Stimulated activated CD8-positive, alpha-beta memory T cell treated with anti-CD3 and anti-CD28 coated beads, Interleukin-4, amount 100 ng/mL, for 1 hour (primary cell): ENCODE measurements at places on chromosomes 6 and 20.

- DNase-seq = no peak
Observed at GRCh38 chr6:62280099-62280498, 5.9 kb downstream of the KHDRBS2 start.

- DNase-seq = no peak
Observed at GRCh38 chr6:108862479-108863191, 14.4 kb downstream of the ARMC2 start.

DNA sequence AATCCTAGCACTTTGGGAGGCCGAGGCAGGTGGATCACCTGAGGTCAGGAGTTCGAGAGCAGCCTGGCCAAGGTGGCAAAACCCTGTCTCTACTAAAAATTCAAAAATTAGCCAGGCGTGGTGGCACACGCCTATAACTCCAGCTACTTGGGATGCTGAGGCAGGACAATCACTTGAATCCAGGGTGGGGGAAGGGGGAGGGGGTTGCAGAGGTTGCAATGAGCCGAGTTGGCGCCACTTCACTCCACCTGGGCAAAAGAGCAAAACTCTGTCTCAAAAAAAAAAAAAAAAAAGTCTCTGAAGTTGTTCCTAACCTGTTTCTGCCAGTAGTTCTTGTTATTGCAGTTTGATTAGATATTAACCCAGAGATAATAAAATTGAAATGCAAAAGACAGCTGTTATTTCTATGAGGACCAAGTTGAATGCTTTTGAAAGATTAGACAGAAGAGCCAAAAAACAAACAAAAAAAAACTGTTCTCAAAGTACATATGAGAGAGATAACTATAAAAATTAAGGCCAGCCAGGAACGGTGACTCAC lies 22.6 kb downstream of the PIGU start:
- DNase-seq = no peak

DNA sequence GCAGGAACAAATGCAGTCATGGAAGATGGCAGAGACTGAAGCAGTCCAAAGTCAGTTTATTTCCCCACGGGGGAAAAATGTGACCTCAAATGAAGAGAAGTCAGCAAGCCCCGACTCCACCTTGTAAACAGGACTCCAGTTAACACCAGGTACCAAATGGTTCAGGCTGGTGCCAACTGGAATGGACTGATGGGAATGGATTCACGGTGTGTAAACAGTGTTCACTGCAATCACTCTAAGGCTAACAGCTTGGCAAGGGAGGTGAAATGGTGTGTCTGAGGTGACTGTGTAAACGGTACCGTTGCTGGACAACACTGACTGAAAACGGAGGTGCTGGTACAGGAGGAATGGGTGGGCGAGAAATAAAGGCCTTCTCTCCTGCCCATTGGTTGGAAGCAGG lies 12.0 kb downstream of the PLAGL2 start:
- DNase-seq = no peak

GRCh38 chr6:52325695-52326471 lies 36.1 kb upstream of the PAQR8 start:
- DNase-seq = no peak

GRCh38 chr6:32664827-32665362 lies 1.6 kb downstream of the HLA-DQB1 start:
- DNase-seq = no peak

- DNase-seq = no peak
Observed at GRCh38 chr6:159062564-159062945, 17.8 kb upstream of the TAGAP start.

- DNase-seq = no peak
Observed at GRCh38 chr20:38164069-38164468, 1.0 kb downstream of the TGM2 start.

DNA sequence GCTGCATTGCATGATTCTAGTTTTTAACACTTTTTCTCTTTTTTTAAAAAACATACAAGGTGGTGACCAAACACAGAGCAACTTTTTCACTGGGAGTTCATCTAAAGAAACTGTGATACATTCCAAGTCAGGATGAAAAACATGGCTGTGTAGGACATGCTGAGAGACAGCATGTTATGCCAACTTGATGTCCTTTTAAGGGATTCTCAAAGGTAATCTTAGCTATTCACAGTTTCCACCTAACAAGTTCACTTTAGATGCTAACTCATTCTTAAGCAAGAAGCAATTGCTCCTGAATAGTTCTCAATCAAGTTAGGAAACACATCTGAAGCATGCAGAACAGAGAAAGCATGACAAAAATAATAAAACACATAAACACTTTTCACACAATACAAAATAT lies 3.3 kb downstream of the ASCC3 start:
- DNase-seq = no peak

DNA sequence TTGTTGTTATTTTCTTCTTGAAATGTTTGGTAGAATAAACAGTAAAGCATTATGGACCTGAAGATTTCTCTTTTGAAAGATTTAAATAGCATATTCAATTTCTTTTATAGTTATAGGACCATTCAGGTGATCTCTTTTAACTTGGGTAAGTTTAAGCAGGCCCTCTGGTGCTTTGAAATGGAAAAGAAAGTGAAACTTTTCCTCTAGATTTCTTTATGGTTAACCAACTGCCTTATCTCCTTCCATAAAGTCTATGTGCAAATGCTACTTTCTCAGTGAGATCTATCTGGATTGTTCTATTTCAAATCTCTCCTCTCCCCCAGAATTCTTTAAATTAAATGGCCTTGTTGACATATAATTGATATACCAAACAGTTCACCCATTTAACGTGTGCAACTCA lies 54.0 kb downstream of the PHACTR2 start:
- DNase-seq = no peak

DNA sequence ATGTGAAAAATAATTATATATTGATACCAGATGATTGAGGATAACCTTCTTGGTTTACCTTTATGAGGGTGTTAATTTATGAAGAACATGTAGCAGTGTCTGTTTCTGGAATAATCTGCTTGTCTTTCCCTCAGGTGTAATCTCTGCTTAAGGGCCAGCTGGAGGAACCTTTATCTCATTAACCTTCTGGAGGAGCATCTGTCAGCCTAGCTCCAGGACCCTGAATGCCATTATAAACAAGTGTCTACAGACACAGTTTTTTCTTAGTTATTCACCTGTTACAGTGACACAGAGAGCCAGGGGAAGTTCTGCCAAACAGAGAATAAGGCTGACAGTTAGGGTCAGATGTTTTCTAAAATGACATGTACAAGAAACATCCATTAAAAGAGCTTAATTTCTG lies at the start of gene IMPG1:
IMPG1 (minus strand) TSS at position 101 of the 400 bp plus-strand sequence. CDS start 174 bp downstream, outside the sequence.
- no peak for DNase-seq

DNA sequence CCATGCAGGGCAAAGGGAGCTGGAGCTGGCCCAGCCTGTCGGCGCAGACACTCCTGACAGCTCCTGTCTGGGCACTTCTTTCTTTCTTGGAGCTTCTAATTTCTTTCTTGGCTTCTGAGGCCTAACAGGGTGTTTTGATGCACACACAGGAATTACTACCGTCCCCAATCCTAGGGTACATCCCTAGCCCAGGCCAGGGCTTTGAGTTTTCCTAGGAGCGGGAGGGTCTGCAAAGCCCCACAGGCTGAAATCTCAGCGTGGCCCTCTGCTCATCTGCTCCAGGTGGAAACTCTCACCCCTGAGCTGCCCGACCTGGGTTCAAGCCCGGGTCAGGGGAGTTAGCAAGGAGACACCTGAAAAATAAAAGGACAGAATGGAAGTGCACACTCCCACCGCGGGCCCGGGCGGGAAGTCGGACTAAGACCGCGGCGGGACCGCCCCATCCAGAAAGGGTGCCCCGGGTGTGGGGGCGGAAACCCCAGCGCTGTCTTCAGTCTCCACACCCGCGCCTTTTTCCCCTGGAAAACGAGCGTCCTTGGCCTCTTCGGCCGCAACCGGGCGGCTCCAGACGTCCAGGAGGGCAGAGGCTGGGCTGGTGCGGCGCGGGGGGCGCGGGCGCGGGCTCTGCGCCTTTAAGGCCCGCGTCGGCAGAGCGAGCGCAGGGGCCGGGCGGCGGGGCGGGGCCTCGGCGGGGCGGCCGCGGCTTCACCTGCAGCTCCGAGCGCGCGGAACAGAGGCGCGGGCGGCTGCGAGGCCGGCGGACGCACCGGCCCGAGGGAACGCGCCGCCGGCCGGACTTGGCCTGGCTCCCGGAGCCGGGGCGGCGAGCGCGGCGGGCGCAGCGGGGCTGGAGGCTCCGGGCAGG lies at the start of gene CDH4:
CDH4 (plus strand) TSS at position 733 of the 865 bp plus-strand sequence.
- no peak for DNase-seq

GRCh38 chr20:22339091-22339881 lies 245.1 kb downstream of the FOXA2 start:
- no peak for DNase-seq

GRCh38 chr20:24747010-24747712 lies 201.9 kb upstream of the CST7 start:
- no peak for DNase-seq

DNA sequence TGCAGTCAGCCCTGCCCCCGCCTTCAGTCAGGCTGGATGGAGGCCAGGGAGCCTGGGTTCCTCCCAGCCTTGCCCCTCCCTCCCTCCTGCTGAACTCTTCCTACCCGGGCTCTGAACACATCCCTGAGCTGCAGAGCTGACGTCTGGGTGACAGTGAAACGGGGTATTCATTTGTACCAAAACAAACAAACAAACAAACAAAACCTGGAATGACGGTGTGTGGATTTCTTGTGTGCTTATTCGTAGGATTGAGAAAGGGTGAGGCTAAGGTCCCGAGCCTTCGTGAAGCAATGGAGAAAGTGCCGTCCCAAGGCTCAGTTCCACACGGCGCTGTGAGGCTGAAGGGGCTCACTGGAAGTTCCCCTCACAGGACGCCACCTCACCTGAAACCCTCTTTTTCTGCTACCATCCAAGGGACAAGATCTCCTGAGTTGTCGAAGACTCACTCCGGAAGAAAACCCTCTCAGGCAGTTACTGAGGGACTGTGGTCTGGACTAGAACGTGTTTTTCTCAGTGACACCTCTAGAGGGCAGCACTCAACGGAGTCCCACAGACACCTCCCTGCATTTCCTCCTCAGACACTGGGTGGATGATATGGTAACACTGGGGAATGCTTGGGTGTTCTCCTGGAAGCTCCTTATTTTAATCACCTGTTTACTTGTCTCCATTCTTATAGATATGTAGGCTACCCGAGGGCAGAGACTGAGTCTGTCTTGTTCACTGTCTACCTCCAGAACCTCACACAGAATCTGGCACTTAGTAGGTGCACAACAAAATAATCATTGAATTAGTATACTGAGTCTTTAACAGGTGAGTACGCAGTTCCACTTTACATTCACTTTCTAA lies 27.3 kb downstream of the GSTA3 start:
- peak; percentile 23 for DNase-seq

GRCh38 chr20:15653396-15654207 lies 919.6 kb downstream of the KIF16B start:
- no peak for DNase-seq

GRCh38 chr20:51400051-51400926 lies 142.2 kb downstream of the NFATC2 start:
- peak; percentile 42 for DNase-seq

- no peak for DNase-seq
Observed at GRCh38 chr20:56868746-56869145, 239.6 kb downstream of the TFAP2C start.

- no peak for DNase-seq
Observed at GRCh38 chr6:144294016-144294415, 8.9 kb downstream of the UTRN start.

DNA sequence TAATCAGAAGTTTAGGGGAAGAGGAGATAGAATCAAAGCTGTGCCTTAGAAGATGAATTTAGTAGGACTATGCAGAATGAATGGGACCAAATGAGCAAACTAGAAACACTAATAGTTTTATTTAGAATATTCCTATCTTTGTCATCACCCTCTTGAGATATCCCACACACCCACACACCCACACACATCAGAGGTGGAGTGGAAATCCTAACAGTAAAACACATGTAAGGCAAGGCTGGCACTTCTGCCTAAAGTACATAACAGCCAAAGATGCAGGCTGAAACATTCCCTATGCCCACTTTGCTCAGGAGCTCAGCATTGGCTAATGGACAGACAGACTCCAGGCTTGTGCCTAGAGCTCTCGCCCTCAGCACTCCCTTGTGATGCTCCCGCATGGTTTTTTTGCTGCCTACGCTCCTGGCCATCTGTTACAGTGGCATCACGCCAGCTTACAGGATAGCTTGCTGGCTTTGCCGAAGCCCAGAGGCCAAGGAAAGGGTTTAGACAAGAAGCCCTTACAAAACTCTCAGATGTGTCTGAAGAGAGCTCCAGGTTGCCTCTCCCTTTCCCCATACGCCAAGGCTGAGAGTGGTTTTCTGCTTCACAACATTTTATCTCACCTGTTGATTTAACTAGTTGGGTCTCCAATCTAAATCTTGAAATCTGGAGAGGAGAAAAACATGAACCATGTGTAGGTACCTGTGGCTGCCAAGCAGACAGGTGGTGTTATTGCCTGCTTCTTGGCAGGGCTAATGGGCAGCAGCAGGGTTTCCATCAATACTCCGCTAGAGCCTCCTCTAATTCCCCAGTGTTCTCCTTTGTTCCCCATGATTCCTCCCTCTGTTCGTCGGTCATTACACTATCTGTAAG lies 282.6 kb upstream of the ID4 start:
- no peak for DNase-seq

GRCh38 chr6:137000825-137001224 lies 43.9 kb downstream of the IL20RA start:
- DNase-seq = no peak

DNA sequence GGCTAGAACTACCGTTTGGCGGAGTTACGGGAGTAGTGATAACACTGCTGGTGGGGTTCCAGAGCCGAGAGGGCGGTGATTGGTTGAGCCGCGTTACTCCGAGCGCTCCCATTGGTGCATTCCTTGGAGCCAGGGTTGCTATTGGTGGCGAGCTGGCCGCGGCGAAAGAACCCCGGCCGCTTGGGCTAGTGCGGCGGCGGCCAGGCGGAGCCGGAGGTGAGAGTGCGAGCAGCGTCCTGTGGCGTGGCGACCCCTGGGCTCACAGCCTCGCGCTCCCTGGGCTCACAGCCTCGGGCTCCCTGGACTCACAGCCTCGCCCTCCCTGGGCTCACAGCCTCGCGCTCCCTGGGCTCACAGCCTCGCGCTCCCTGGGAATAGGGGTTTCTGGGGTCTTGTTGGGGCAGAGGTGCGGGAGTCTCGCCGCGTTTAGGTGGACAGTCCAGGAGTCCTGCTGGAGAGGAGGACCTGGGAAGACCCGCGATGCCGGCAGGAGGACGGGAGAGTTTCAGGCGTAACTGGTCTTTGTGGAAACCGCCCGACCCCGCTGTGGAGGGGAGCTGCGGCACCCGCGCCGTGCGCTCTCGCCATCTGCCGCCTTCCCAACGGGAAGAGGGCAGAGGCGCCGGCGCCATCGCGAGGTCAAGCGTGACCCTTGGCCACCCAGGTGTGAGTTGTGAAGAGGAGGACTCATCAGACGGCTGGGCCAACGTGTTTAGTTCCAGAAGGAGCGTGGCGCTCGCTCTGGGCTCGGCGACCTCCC lies 12.2 kb downstream of the PRDM13 start:
- no peak for DNase-seq

DNA sequence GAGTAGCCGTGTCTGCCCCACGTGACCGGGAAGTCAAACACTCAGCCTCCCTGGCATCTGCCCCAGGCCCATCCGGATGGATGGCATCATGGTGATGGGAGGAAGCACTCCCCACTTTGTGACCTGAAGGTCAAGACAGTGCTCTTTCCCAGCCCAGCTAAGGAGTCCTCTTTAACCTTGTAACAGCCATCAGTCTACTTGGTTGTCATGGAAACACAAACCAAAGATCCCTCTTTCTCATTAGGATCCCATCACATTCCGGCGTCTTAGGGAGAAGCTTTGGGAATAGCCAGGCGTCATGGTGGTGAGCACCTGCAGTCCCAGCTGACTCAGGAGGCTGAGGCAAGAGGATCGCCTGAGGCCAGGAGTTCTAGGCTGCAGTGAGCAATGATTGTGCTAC lies 90.9 kb upstream of the FOXC1 start:
- DNase-seq = no peak
